Renal cortical epithelial cell (primary cell): ENCODE measurements at places on chromosomes 3 and 15.

DNA sequence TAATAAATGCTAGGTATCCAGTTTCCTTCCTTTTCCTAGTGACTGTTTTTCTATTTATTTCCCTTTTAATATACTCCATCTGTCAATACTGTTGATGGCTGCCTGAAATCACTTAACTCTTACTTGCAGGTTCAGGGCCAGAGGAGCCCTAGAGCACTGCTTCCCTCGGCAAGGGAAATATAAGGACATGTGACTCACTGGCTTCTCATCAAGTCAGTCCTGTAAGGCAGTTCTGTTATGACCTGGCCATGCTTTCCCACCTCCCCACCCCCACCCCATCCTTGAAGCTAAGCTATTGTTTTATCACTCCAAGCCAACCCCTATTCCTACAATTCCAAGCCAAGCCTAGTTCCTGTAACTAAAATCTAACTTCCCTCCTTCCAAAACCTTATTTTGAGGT, 800.7 kb downstream of the ROBO1 start:
- DNase-seq: no peak

GRCh38 chr3:157103280-157103679, 56.7 kb downstream of the CCNL1 start:
- no peak for DNase-seq

GRCh38 chr3:57546616-57547015, 2.5 kb upstream of the DNAH12 start:
- no peak for DNase-seq

- no peak for DNase-seq
Observed at GRCh38 chr3:66099541-66100065, 60.9 kb upstream of the MAGI1 start.

- no peak for DNase-seq
Observed at GRCh38 chr3:108054935-108055334, 35.9 kb downstream of the CD47 start.

- no peak for DNase-seq
Observed at GRCh38 chr15:66254951-66255676, 1.6 kb upstream of the MEGF11 start.

- no peak for DNase-seq
Observed at GRCh38 chr3:53230789-53231188, 25.0 kb downstream of the TKT start.

DNA sequence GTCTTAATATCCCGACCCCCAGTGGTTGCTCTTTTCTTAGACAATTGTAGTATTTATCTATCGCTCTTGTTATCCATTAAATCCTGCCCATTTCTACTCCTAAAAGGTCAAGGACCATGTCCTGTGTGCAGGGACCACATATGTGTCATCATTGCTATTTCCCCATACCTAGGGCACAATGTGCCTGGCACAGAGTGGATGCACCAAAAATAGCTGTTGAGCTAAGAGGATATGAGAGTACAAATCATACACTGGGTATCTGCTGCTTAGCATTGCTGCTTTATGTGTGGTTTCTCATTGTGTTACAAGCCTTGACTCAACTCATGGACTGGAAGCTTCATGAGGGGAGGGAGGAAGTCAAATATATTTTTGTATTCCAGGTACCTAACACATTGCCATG, 3.4 kb upstream of the MITF start:
- DNase-seq: no peak

GRCh38 chr3:93904568-93904967, 69.1 kb downstream of the PROS1 start:
- DNase-seq: no peak

DNA sequence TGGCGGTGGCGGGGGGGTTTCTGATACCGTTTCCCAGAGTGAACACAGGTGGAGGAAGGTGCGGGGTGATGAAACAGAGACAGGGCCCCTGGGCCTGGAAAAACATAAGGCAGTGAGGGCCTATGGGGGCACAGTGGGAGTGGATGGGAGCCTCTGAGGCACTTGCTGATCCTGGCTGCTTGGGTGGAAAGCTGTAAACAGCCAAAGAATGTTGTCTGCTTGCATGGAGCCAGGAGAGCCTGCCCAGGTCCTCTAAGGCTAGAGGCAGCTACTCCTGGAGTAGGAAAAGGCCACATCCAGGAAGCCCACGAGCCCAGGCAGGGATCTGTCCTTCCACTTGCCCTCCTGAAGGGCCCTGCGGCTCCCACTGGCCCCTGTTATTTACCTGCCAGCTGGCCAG, 2.9 kb upstream of the SEMA3B start:
- no peak for DNase-seq

DNA sequence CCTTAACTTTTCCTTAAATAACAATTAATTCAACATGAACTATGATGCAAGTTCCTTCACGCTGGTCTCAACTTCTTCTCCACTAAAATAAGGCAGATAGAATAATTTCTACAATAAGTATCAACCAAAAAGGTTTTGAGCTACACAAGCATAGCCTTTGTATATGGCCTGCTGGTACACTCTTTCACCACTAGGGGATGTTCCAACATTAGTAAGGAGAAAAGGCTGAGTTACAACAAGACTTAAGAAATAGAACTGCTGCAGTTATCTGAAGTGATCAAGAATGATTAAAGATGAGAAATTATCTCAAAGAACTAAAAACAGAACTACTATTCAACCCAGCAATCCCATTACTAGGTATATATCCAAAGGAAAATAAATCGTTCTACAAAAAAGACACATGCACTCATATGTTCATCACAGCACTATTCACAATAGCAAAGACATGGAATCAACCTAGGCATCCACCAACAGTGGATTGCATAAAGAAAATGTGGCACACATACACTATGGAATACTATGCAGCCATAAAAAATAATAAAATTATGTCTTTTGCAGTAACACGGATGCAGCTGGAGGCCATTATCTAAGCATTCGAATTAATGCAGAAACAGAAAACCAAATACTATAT, 14.4 kb downstream of the ATP13A3 start:
- peak; percentile 85 for DNase-seq

GRCh38 chr3:125322166-125322565, 53.0 kb downstream of the ZNF148 start:
- DNase-seq: no peak

GRCh38 chr3:172557515-172558220, 34.4 kb upstream of the TNFSF10 start:
- no peak for DNase-seq

- no peak for DNase-seq
Observed at GRCh38 chr3:16817197-16817596, 67.6 kb upstream of the PLCL2 start.

DNA sequence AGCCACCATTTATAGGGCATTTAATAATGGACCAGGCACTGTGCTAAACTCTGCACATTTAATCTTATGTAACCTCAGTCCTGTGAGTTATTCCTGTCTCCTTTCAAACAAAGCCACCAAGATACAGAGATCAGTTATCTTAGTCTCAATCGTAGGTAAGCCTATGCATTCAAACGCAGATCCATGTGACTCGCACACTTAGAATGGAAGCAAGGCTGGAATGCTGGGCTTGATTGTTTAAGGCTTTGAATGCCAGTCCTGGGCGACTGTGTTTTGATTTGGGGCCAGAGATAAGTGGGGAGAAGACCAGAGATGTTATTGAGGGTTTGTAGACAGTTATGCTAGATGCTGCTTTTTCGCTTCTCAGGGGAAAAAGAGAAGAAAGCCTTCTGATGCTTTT, 22.2 kb downstream of the MED12L start:
- no peak for DNase-seq

DNA sequence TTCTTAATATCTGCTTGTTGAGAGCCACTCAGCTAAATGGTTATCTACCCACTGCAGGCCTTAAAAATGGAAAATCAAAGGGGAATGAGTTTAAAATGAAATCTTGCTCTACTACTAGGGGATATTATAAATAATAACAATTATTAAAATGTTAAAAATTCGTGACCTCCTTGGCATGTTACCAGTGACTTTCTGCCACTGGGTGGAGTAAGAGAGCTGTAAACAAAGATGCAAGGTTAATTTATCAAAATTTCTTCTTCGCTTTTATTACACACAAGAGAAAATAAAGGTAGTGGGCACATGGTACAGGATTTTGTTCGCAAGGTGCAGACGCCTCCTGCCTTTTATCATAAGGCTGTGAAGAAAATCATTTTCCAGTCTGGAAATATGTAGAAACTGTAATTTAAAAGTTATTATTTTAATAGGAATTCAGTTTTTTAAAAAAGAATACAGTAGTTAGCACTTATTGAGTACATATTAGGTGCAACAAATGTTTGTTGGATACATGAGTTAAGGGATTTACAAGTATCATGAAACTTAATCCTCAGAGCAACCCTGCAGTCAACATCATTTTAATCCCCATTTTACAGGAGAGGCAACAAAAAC, 272.6 kb downstream of the SUCLG2 start:
- peak; percentile 11 for DNase-seq

- peak; percentile 39 for DNase-seq
Observed at GRCh38 chr3:78204977-78205376, 1165.1 kb downstream of the ROBO2 start.

DNA sequence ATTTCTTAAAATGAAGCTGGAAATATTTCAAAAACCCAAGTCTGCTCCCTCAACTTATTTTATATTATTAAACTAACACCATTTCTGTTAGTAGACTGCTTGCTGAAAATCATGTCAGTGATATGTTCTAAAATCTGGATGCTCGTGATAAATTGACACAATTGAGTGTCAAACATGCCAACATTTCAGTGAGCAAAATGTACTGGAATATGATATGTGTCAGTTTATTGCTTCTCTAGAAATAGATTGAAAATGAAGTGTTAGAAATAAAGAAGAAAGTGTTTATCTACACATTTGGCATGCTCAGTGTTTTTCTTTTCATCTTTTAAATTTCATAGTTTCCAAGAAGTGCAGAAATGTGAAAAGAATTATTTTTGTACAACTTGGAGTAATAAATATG, 624.6 kb downstream of the SI start:
- no peak for DNase-seq

- peak; percentile 78 for DNase-seq
Observed at GRCh38 chr3:159852821-159853505, 135.7 kb upstream of the IL12A start.

- peak; percentile 37 for DNase-seq
Observed at GRCh38 chr15:79184465-79184892, 93.9 kb upstream of the RASGRF1 start.
